ENCODE measurements at places on chromosomes 7 and 10. TPM values are rescaled to one million over a fixed set of nuclear protein-coding genes. Genes with fewer than 3 reads are reported as not detected.

HPSE2 gene
- not detected for total RNA-seq

CYP26C1 gene
- not detected for total RNA-seq

RAB18 gene
- 54.0 TPM for total RNA-seq

GIMAP5 gene
- 45.9 TPM for total RNA-seq

UFSP1 gene
- total RNA-seq: 2.0 TPM

TMEM184A gene
- not detected for total RNA-seq

CEP55 gene
- 88.0 TPM for total RNA-seq

PRKAR2B gene
- 1.3 TPM for total RNA-seq

KLF14 gene
- not detected for total RNA-seq

LRRC4 gene
- total RNA-seq: 0.68 TPM

ENKUR gene
- not detected for total RNA-seq

NOS3 gene
- 13.2 TPM for total RNA-seq

SPDYE1 gene
- total RNA-seq: not detected

ZFAND4 gene
- total RNA-seq: 9.6 TPM

FZD1 gene
- total RNA-seq: not detected

SEMA3E gene
- total RNA-seq: not detected

GBX1 gene
- not detected for total RNA-seq

NEURL1 gene
- total RNA-seq: 2.4 TPM

PNLIPRP3 gene
- total RNA-seq: not detected

AKR1C8 gene
- 0.80 TPM for total RNA-seq

SFTPA1 gene
- not detected for total RNA-seq

CALHM2 gene
- 21.6 TPM for total RNA-seq

TBL2 gene
- total RNA-seq: 23.0 TPM

KIF11 gene
- 56.3 TPM for total RNA-seq

PDK4 gene
- total RNA-seq: not detected

OR2A5 gene
- total RNA-seq: not detected

ADCY1 gene
- total RNA-seq: 0.57 TPM

CHAT gene
- total RNA-seq: not detected

SH2D4B gene
- 0.12 TPM for total RNA-seq

TMEM26 gene
- not detected for total RNA-seq

CALY gene
- total RNA-seq: not detected

CYP2C8 gene
- total RNA-seq: not detected

MEIG1 gene
- total RNA-seq: 0.95 TPM

CALCR gene
- not detected for total RNA-seq

PHKG1 gene
- total RNA-seq: 3.0 TPM

GRB10 gene
- total RNA-seq: 8.4 TPM

OR13A1 gene
- not detected for total RNA-seq

WEE2 gene
- not detected for total RNA-seq

Data from activated CD4-positive, alpha-beta memory T cell treated with anti-CD3 and anti-CD28 coated beads for 36 hours (primary cell).